ENCODE measurements at places on chromosomes 11 and 22.

GRCh38 chr11:107683807-107684206 lies 28.0 kb downstream of the SLN start:
- no peak for DNase-seq

- DNase-seq, result no peak
These were observed 197.1 kb downstream of the FAM76B start for GRCh38 chr11:95592471-95592870.

- no peak for DNase-seq
These were observed 43.6 kb upstream of the FIBIN start for GRCh38 chr11:26950260-26950719.

GRCh38 chr11:2380396-2380795 lies 3.3 kb downstream of the CD81 start:
- no peak for DNase-seq

- DNase-seq, result no peak
These were observed 767.3 kb downstream of the FAM181B start for GRCh38 chr11:81966340-81966739.

DNA sequence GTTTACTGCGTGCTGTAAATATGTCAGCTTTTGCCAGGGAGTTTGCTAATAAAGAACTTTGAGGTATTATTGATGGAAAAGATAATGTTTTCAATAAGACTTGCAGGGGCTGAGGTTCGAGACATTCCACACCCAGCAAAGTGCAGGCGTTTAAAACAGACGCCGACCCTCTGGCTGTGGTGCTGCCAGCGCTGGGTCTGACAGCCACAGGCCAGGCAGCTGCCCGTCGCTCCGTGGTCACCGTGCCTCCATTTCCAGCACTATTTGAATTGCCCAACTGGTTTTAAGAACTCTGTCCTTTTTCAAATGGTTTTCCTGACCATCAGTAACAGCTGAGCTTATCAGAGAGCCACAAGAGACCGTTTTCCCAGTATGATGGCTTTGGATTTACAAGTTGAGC lies 28.1 kb upstream of the ALX4 start:
- no peak for DNase-seq

DNA sequence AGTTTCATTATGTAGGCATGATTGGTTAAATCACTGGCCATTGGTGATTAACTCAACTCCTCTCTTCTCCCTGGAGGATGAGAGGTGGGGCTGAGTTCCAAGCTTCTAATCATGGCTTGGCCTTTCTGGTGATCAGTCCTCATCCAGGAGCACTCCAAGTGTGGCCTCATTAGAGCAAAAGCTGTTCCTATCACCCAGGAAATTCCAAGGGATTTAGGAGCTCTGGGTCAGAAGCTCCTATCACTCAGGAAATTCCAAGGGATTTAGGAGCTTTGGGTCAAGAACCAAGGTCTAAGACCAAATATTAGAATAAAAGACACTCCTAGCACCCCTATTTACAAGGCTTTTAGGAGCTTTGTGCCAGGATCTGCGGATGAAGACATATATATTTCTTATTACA lies 168.0 kb upstream of the BDNF start:
- no peak for DNase-seq

- DNase-seq, result no peak
These were observed 16.2 kb downstream of the LRRC32 start for GRCh38 chr11:76654298-76654851.

DNA sequence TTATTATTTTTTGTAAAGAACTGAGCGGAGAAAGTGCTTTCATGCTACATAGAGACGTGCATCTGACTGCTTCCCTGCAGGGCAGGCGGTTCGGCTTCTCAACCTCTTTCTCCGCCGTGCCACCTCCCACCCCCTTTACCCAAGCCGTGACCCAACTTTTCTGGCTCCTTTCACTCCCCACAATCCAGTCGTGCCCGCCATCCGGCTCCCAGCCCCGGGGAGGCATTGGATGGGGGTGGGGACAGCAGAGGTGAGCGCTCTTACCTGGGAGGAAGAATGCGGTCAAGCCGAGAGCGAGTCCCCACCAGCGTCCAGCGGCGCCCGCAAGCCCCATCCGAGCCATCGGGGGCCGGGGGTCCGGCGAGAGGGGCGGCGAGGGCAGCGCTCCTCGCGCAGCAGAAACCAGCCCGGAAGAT lies 781 bp downstream of the NECTIN1 start:
- no peak for DNase-seq

DNA sequence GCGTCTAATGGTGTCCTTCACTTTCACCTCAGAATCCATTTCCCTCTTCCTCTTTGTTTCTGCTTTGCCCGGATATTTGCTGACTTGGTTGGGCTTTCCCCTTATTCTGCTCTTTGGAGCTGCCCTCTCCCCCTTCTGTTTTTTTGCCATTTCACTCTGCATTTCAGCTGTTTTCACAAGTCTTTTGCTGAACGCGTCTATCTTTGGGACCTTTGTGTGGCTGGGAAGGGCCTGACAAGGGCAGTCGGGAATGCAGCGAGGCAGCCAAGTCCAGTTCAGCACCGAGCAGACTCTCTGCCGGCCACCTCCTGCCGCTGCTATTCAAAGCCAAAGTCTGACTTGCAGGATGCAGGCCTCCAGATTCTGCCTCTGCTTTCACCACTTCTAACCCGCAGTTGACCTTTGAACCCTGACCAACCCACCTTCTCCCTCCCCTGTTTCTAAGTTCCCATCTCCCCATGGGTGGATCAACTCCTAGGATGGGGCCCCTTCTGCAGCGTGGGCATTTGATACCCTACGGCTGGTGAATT lies 38.2 kb downstream of the FEZ1 start:
- no peak for DNase-seq

DNA sequence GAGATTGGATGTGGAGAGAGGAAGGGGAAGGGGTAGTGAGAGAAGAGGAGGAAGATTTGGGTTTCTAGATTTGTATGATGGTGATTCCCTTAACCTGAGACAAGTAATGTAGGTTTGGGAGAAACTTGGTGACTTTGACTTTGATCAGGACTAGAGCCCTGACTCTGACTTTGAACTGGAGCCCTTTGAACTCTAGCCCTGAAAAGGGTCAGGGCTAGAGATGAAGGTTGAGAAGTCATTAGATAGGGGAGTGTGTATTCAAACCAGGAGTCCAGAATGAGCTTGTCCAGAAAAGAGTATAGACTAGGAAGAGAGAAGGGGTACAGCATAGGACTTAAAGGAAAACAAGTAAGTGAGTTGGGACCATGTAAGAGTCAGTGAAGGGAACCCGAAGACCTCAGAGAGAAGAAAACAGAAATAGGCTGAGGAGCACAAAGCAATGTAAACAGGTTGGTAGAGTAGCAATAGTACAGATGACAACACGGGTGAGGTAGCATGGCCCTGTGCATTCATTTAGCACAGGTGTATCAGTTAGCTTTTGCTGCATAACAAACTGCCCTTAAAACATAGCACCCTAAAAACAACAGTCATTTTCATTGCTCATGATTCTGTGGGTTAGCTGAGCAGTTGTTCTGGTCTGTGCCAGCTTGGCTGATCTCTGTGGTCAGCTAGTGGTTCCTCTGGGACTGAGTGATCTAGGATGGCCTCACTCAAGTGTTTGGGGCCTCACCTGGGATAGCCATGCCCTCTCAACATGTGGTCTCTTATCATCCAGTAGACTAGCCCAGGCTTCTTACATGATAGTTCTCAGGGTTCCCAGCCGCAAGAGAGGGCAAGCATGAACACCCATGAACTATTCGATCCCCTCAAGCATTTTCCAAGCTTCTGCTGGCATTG lies 43.1 kb downstream of the C22orf31 start:
- DNase-seq, result no peak

DNA sequence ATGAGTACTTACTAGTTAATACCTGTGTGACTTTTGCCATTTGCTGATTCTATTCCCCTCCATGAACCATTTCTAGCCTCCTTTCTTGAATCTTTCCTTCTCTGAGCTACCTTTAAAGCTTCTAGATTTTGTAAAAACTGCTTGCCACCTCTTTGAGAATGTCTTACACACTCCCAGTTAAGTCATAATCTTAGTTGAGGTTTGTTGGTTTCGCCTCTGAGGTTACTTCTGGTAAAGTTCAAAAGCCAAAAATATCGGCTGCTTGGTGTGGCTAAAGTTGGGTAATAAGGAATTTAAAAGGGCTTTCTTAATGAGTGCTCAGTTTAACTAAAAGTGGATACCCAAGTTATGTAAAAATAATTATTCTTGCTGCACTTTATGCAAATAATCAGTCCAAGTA lies 10.4 kb upstream of the GLYAT start:
- DNase-seq, result no peak
